Activated T-cell treated with anti-CD3 and anti-CD28 coated beads, Interleukin-2, amount 50 U/mL, for 24 hours (primary cell): ENCODE measurements at places on chromosomes 7 and 10.
A peak's percentile ranks its signal among the peaks of the same experiment; 100 is the strongest.

GRCh38 chr10:44636625-44637024, 251.7 kb upstream of the CXCL12 start:
- no peak for DNase-seq
- H3K27ac ChIP-seq, result no peak overlapping the region
- H3K4me1 ChIP-seq, result no peaks in the 10 kb centered on the region
- no peaks in the 10 kb centered on the region for H3K27me3 ChIP-seq
- no peak overlapping the region for H3K4me3 ChIP-seq

DNA sequence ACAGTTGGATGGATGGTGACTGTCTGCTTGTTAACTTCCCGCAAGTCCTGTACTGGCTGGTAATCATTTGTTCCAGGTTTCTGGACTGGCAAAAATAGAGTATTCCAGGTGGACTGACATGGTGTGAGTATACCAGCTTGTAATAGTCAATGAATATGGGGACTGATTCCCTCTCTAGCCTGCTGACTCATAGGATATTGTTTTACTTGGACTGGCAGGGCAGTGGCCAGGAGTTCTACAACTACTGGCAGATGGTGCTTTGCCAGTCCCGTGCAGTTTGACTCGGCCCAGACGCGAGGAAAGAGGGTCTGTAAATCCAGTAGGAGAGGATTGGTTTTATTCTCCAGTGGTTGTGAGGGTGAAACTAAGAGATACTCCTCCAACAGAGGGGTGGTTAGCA, 78.0 kb downstream of the PRR15 start:
- no peak overlapping the region for H3K27ac ChIP-seq
- H3K4me1 ChIP-seq, result no peaks in the 10 kb centered on the region
- no peaks in the 10 kb centered on the region for H3K27me3 ChIP-seq
- H3K4me3 ChIP-seq, result no peak overlapping the region

- H3K4me3 ChIP-seq, result no peak overlapping the region
- H3K27me3 ChIP-seq, result no peaks in the 10 kb centered on the region
- H3K36me3 ChIP-seq, result no peaks in the 10 kb centered on the region
Observed at GRCh38 chr7:80478683-80479082, 33.2 kb downstream of the GNAT3 start.

DNA sequence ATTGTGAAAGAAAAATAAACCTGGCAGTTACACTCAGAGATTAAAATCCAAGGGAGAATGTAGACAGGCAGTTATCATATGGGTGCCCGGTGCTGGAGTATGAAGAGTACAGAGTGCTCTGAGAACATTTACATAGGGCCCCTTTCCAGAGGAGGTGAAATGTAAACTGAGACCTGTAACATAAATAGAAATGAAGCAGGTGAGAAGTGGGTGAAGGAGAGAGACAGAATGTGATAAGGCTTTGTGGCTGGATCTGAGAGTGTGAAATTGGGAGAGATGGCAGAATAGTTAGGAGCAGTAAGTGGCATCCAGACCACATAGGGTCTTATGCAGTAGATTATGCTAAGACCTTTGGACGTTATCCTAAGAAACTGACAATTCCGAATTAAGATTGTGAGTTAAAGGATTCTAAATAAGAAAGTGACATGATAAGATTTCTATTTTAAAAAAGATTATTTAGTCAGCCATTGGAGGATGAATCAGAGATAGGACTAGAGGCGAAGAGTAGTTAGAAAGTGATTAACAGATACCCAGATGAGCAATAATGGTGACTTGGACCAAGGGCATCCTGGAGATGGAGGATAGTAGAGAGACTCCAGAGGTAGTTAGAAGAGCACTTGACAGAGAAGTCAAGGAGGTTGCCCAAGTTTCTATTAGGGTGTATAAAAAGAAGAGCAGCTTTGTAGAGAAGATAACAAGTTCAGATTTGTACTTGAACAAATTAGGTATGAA, 36.7 kb downstream of the DNAH11 start:
- H3K4me3 ChIP-seq, result no peak overlapping the region
- H3K36me3 ChIP-seq, result no peaks in the 10 kb centered on the region
- peak overlapping the region; percentile 14 for H3K27ac ChIP-seq
- H3K27me3 ChIP-seq, result peaks cover 5% of the 10 kb centered on the region
- H3K4me1 ChIP-seq, result peaks cover 4% of the 10 kb centered on the region

DNA sequence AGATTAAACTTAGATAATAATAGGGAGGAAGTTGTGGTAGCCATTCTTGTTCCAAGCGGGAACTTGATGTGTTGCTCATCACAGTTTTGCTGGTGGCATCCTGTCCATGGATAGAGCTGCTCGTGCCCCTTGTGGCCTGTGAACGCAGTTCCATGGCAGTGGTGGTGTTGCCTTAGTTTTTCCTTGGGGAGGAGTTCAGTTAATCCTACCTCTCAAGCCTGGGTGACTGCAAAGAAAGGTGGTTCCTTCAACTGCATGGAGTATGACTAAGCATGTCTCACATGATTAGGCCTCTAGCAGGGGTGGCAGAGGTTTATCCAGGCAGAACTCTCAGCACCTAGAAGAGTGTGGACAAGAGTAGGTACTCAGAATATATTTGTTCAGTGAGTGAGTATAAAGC, 99.7 kb downstream of the MAPK8 start:
- H3K4me1 ChIP-seq, result peaks cover 3% of the 10 kb centered on the region
- H3K27me3 ChIP-seq, result no peaks in the 10 kb centered on the region
- no peak for DNase-seq
- H3K4me3 ChIP-seq, result no peak overlapping the region
- peaks cover 19% of the 10 kb centered on the region for H3K36me3 ChIP-seq

- DNase-seq, result no peak
- no peaks in the 10 kb centered on the region for H3K27me3 ChIP-seq
- H3K4me1 ChIP-seq, result peaks cover 67% of the 10 kb centered on the region
- peak overlapping the region; percentile 88 for H3K27ac ChIP-seq
Observed at GRCh38 chr10:79244068-79244442, 103.2 kb upstream of the PPIF start.

DNA sequence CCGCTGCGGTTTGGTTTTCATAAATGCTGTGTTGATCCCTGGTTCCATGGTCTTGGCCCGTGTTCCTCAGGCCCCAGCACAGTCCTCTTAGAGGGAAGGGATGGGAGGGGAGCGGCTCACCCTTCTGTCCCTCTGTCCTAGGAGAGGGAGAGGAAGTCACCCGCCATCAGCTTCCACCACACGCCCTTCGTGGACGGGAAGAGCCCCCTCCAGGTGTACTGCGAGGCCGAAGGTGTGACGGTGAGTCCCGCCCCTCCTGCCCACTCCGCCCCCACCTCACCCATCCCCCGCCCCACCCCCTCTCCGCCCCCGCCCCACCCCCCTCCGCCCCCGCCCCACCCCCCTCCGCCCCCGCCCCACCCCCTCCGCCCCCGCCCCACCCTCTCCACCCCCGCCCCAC, 37.5 kb upstream of the DPYSL4 start:
- H3K4me3 ChIP-seq, result no peak overlapping the region
- H3K27ac ChIP-seq, result no peak overlapping the region
- no peaks in the 10 kb centered on the region for H3K36me3 ChIP-seq
- no peaks in the 10 kb centered on the region for H3K4me1 ChIP-seq
- H3K27me3 ChIP-seq, result no peaks in the 10 kb centered on the region

DNA sequence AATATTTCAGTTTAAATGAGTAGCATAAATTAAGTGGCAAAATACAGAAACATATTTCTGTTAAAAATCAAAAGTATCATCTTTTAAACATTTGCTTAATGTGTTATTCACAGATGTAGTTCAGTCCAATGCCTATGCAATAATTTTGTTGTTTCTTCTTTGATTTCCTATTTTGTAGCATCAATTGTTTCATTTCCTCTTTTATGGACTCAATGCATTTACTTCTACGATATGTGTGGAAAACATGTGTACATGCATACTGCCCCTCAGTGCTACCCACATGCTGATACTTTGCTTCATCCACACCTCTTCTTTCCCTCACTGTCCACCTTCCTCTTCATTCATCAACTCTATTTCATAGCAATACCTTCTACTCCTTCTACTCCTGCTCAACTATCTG, 108.1 kb downstream of the PTN start:
- H3K27me3 ChIP-seq, result no peaks in the 10 kb centered on the region
- no peak for DNase-seq
- no peak overlapping the region for H3K27ac ChIP-seq

DNA sequence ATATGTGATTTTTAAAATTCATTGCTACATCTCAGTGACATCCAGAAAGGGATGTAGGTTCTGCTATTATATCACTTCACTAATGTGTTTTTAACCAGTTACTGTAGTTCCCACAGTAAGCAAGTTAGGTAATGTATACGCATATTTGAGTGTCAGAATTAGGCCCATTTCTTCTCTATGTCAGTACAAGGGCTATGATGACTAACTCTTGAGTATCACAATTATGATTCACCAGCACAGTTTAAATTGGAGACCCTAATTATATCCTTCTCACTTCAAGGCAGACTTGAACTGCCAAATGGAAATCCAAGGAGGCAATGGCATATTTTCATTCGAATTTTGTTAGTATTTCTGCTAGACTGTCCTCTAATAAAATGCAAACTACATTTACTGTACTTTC, 23.6 kb downstream of the BZW2 start:
- DNase-seq, result no peak
- peaks cover 32% of the 10 kb centered on the region for H3K4me1 ChIP-seq
- peaks cover 82% of the 10 kb centered on the region for H3K36me3 ChIP-seq
- H3K27ac ChIP-seq, result no peak overlapping the region
- no peaks in the 10 kb centered on the region for H3K27me3 ChIP-seq

DNA sequence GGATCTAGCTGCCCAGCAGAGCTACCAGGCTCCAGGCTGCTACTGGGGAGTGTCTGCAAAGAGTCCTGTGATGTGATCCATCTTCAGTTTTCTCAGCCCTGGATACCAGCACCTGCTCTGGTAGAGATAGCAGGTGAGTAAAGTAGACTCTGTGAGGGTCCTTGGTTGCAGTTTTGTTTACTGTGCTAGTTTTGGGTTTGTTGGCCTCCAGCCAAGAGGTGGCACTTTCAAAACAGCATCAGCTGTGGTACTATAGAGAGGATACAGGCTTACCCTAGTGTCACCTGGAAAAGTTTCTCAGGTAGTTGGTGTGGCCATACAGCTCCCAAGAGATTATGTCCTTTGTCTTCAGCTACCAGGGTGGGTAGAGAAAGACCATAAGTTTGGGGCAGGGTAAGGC, 56.3 kb downstream of the MTERF1 start:
- no peak overlapping the region for H3K4me3 ChIP-seq
- no peaks in the 10 kb centered on the region for H3K27me3 ChIP-seq
- no peaks in the 10 kb centered on the region for H3K4me1 ChIP-seq
- no peak overlapping the region for H3K27ac ChIP-seq

DNA sequence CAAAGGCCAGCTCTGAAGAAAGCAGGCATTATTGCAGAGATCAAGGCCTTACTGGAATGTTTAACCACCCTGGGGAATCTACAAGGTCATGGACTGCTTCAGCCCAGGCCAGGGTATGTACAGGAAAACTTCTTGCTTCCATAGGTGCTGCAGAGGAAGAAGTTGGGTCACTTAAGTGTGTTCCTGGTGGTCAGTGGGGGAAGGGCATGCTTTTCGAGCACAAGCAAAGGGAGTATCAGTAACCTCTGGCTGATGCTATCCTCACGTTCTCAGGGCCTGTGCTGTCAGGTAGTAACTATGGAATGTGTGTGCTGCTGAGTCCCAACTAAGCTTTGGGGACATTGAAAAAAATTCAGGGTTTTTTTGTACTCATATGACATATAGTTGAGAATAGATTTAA, 234.0 kb upstream of the SP4 start:
- H3K4me3 ChIP-seq, result no peak overlapping the region
- H3K4me1 ChIP-seq, result peaks cover 4% of the 10 kb centered on the region
- no peaks in the 10 kb centered on the region for H3K36me3 ChIP-seq
- H3K27me3 ChIP-seq, result peaks cover 8% of the 10 kb centered on the region

DNA sequence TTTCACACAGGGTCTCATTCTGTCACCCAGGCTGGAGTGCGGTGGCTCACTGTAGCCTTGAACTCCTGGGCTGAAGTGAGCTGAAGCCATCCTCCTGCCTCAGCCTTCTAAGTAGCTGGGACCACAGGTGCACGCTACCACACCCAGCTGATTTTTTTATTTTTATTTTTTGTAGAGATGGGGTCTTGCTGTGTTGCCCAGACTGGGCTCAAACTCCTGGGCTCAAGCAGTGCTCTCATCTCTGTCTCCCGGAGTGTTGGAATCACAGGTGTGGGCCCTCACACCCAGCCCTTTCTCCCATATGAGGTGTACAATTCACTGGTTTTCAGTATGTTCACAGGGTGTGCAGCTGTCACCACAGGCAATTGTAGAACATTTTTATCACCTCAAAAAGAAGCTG, 5.2 kb downstream of the INPP5A start:
- no peak for DNase-seq
- H3K27me3 ChIP-seq, result no peaks in the 10 kb centered on the region
- H3K36me3 ChIP-seq, result peaks cover 8% of the 10 kb centered on the region
- no peak overlapping the region for H3K4me3 ChIP-seq
- peaks cover 90% of the 10 kb centered on the region for H3K4me1 ChIP-seq
- no peak overlapping the region for H3K27ac ChIP-seq

GRCh38 chr7:142359694-142360279, 101.9 kb upstream of the PRSS58 start:
- no peak overlapping the region for H3K27ac ChIP-seq
- H3K4me1 ChIP-seq, result peaks cover 30% of the 10 kb centered on the region
- DNase-seq, result no peak
- H3K27me3 ChIP-seq, result peaks cover 16% of the 10 kb centered on the region
- H3K4me3 ChIP-seq, result no peak overlapping the region

DNA sequence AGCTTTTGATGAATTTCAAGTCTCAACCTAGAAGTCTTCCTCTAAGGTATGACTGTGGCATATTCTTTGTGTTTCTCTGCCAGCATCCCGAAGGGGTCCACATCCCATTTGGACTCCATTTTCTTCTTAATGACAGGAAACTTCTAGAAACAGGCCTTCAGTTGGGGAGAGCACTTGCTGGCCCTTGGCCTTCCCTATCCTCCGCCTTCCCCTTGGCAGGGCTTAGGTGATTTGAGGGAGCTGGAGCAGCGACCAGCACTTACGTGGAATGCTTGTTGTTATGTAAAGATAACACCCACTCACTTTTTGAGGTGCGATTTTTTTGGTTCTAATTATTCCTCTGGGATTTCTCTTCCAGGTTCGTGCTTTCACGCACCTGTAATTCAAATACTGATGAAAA, 42.9 kb upstream of the ZNF716 start:
- no peaks in the 10 kb centered on the region for H3K4me1 ChIP-seq
- no peak overlapping the region for H3K27ac ChIP-seq
- peaks cover 4% of the 10 kb centered on the region for H3K36me3 ChIP-seq
- no peak overlapping the region for H3K4me3 ChIP-seq
- no peaks in the 10 kb centered on the region for H3K27me3 ChIP-seq
- DNase-seq, result no peak

GRCh38 chr7:27689591-27690164, 27.0 kb upstream of the HIBADH start:
- no peaks in the 10 kb centered on the region for H3K36me3 ChIP-seq
- peaks cover 2% of the 10 kb centered on the region for H3K27me3 ChIP-seq
- no peak for DNase-seq
- no peaks in the 10 kb centered on the region for H3K4me1 ChIP-seq
- no peak overlapping the region for H3K4me3 ChIP-seq

GRCh38 chr10:2874963-2875362, 192.4 kb upstream of the PFKP start:
- H3K4me1 ChIP-seq, result no peaks in the 10 kb centered on the region
- H3K36me3 ChIP-seq, result no peaks in the 10 kb centered on the region
- peaks cover 22% of the 10 kb centered on the region for H3K27me3 ChIP-seq
- DNase-seq, result no peak
- H3K27ac ChIP-seq, result no peak overlapping the region
